Ureter (tissue), 1 donor: ENCODE measurements at places on chromosomes 11 and 22. TPM values are rescaled to one million over a fixed set of nuclear protein-coding genes. Genes with fewer than 3 reads are reported as not detected.
A peak's percentile ranks its signal among the peaks of the same experiment; 100 is the strongest.

KCTD14 gene
- total RNA-seq = 7.6 TPM

MMP12 gene
- not detected for total RNA-seq

MUC15 gene
- total RNA-seq = 9.5 TPM

CLDN5 gene
- total RNA-seq = 38.9 TPM

CATSPERZ gene
- total RNA-seq = not detected

DNA sequence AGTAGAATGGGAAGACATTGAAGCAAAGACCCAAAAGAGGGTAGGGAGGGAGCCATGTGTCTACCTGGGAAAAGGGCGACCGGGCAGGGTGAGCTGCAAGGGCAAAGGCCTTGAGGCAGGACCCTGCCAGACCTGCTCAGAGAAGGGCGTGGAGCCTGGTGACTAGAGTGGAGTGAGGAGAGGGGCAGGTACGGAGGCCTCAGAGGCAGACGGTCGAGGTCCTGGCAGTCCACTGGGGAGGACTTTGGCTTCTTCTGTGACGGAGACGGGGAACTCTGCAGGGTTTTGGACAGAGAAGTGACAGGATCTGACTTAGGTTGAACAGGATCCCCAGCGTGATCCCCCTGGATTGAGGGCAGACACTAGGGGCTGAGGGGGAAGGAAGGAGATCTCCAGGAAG, 12.9 kb downstream of the RIBC2 start:
- DNase-seq = peak; percentile 35

- no peak for DNase-seq
Observed at GRCh38 chr22:37823134-37823985, at the start of gene GALR3. Gene GALR3, plus strand, starts transcription at chr22:37823382. Its CDS starts 25 bp downstream, at chr22:37823407.

- DNase-seq = no peak
Observed at GRCh38 chr11:132220474-132220873, 850.1 kb downstream of the NTM start.

GRCh38 chr22:46734830-46735453, 3.1 kb downstream of the CERK start:
- DNase-seq = no peak
